ENCODE measurements at places on chromosomes 12 and 14. TPM values are rescaled to one million over a fixed set of nuclear protein-coding genes. Genes with fewer than 3 reads are reported as not detected.

NGB gene
- not detected for total RNA-seq

CLEC4A gene
- 0.29 TPM for total RNA-seq

CELA1 gene
- not detected for total RNA-seq

VSIG10 gene
- total RNA-seq: 45.1 TPM

PLEKHG7 gene
- total RNA-seq: not detected

CLEC6A gene
- not detected for total RNA-seq

GRCh38 chr12:70840656-70841350 is 79.7 kb downstream of the PTPRR start:
- DNase-seq: no peak

- no peak for DNase-seq
Observed at GRCh38 chr12:50785406-50786001, 21.6 kb downstream of the ATF1 start.

DNA sequence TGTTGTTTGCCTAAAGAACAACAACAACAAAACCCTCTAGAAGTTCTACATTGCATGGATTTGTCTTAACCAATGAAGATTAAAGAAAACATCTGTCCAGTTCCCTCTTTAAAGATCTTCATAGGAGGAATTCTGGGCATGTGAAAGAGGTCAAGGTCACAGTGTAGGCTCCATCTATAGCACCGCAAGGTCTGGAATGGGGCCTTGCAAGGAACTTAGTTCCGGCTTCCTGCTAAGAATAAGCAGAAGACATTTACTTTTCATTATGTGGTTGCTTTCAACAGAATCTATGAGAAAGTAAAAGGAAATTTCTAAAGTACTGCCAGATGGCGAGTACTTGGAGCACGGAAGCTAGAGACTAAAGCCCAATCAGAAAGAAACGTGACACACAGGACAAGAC is 57.2 kb upstream of the GNPNAT1 start:
- DNase-seq: no peak

- no peak for DNase-seq
Observed at GRCh38 chr12:80017261-80017870, 82.0 kb upstream of the OTOGL start.

DNA sequence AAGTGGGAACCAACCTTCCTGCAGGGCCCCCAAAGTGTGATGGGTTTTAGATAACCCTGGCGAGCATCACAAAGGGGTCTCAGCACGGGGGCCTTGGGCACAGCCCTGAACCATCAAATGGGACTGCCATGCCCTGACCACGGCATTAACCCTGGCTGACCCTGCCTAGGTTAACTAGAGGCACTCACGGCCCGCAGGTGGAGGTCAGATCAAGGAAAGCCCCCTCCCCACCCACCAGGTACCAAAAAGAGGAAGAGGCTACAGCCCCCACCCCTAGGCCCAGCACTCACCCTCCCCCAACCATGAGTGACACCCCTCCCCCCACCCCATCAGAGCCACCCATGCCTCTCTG is 42.5 kb downstream of the CCNK start:
- DNase-seq: no peak

DNA sequence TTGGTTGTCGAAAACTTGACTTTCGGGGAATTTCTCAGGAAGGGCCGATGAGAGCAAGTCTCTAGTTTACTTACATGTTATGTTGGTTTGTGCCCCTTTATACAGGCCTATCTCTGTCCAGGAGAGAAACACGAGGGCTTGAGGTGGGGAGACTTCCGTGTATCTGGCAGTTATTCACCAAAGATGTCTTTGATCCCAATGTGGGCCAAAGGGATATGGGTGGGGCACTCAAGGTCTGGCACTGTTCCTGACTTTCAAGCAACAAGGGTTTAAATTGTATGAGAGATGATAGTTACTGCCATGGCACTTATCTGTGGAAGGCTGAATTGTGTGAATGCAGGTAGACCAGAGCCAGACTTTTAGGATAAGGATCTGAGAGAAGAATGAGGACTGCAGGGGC is 137.2 kb upstream of the DHRS4 start:
- no peak for DNase-seq
